ENCODE measurements at places on chromosomes 5 and 9. TPM values are rescaled to one million over a fixed set of nuclear protein-coding genes. Genes with fewer than 3 reads are reported as not detected.

DNA sequence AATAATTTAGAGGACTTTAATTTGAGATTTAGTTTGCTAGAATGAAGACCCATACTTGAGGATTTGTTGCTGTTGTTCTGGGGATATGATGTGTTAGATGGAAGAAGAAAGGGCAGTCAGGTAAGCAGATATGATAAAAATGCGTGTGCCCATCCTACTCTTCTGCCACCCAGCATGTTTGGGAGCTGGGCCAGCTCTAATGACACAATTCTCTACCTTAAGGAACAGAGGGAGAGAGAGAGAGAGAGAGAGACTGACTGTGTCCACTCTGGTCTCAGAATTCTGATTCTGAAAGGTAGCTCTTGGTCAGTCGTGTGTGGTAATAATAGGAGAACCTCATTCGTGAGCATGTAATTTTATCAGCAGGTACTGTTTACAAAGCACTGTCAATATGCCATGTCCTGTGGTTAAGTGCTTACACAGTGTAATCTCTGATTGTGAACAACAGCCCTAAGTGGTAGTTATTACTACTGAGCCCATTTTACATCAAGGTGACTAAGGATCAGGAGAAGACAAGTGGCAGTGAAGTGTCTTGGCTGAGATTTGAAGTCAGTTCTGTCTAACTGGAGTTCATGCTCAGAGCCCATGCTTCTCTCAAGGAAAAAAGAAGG is 307.4 kb upstream of the SEMA6A start:
- no peak for DNase-seq

The TMC1 gene
- total RNA-seq: not detected

The INSL4 gene
- not detected for total RNA-seq

- DNase-seq: peak; percentile 87
Observed at GRCh38 chr5:95842854-95843544, 20.5 kb upstream of the GLRX start.

The PCDHGB4 gene
- total RNA-seq: 13.6 TPM

GRCh38 chr5:169160405-169160901 is 140.5 kb downstream of the SLIT3 start:
- DNase-seq: peak; percentile 91

DNA sequence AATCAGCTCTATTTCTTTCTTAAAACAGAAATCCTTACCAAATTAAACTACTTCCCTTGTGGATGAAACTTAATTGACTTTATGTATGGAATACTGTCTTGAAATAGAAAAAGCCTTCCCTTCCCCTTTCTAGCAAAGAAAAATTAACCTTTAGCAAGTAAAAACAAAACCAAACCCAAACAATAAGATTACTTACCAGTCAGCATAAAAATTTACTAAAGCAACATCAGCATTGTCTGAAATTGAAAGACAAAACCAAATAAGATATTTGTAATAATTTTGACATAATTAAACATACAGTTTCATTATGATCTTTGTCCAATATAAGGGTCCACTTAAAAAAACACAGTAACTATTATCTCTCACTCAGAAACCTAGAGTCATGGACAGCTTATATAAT is 41.2 kb downstream of the ERP44 start:
- no peak for DNase-seq

The ORM1 gene
- not detected for total RNA-seq

The LEAP2 gene
- 0.27 TPM for total RNA-seq

DNA sequence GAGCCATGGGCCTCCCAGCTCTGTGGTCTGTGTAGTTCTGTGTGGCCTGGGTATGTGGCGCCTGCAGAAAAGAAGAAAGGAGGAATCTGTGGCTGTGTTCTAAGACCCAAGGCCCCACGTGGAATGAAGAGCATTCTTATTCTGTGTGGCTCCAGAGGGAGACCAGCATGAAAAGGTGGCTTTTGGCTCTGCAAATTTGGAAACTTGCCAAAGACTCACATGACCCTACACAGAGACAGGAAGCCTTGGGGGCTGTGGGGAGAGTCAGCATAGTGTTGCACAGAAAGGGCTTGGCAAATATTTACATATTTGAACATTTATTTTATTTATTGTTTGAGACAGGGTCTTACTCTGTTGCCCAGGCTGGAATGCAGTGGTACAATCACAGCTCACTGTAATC is 193.3 kb downstream of the TMEM38B start:
- DNase-seq: no peak

- DNase-seq: no peak
Observed at GRCh38 chr5:120874081-120874862, 410.2 kb downstream of the PRR16 start.

DNA sequence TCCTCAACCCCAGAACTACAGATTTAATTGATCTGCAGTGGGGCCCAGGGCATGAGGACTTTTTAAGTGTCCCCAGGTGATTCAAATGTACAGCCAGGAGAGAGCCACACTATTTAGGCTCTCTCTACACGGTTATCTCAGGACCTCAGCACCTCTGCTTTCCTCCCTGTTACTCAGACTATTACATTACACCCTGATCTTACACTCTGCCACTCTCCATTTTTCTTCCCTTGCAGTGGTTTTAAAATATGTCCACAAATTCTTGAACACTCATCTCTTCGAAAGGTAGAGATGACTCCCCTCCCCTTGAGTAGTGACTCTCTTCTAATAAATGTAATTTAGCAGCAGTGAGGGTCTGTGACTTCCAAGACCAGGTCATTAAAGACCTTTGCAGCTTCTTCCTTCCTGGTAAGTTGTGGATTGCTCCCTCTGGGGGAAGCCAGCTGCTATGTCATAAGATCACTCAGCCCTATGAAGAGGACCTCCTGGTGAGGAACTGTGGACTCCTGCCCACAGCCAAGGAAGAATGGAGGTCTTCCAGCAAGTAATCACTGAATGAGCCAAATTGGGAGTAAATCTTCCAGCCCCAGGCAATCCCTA is 87.5 kb upstream of the SSBP2 start:
- no peak for DNase-seq

The CARD19 gene
- 36.3 TPM for total RNA-seq

The EIF4E1B gene
- total RNA-seq: not detected

Data from astrocyte (in vitro differentiated cells and primary cell).